ENCODE measurements at places on chromosomes 6 and 20.
A peak's percentile ranks its signal among the peaks of the same experiment; 100 is the strongest.

DNA sequence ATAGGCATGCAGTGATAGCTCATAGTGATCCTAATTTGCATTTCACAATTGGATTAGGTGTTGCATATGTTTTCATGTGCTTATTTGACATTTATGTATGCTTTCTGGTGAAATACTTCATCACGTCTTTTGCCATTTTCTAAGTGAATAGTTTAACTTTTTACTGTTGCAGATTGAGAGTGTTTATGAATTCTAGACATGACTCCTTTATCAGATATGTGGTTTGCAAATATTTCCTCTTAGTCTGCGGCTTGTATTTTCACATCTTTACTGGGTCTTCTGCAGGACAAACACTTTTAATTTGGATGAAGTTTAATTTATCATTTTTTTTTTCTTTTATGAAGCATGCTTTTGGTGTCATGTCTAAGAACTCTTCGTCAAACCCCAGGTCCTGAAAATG is 39.2 kb downstream of the CCN2 start:
- no peak for DNase-seq

DNA sequence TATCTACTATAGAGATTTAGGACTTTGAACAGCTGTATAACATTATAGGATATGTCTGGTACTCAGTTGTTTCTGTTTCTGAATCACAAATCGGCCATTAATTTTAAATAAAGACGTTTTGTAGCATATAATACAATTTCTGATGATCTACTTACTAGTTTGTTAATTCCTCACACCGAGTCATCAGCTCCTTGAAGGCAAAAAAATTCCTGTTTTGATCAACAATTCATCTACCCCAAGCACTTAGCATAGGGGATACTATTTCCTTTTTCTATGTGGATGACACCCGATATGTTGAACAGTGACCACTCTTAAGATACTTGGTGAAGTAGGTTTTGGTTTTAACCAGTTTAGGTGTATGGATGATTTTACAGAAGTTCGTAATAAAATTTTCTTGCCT is 107.3 kb downstream of the NCOA3 start:
- no peak for DNase-seq

- DNase-seq: no peak
These were observed 97.1 kb upstream of the MRPS10 start for GRCh38 chr6:42314571-42315258.

DNA sequence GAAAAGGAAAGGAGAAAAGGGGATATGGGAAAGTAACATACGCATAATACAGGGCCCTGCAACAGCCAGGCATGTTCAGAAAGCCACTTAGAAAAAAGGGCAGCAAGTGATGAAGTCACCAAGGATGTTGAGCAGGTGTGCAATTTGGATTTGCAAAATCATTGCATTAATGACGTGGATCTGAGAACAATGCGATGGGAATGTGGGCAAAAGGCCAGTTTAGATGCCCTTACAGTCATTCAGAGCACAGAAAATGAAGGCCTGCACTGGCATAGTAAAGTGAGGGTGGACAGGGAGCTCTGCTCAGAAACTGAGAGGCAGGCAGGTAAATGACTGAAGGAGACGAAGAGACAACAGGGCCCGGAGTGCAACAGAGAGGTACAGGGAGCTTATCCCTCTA is 123.7 kb upstream of the NHSL1 start:
- DNase-seq: peak; percentile 19

- DNase-seq: no peak
These were observed 205.5 kb downstream of the TFAP2B start for GRCh38 chr6:51024126-51024525.

- no peak for DNase-seq
These were observed 136.2 kb upstream of the INSM1 start for GRCh38 chr20:20231528-20232298.

- DNase-seq: no peak
These were observed 334.8 kb downstream of the NRN1 start for GRCh38 chr6:5671601-5672559.

GRCh38 chr6:13360671-13361540 is 32.6 kb upstream of the TBC1D7 start:
- DNase-seq: no peak

DNA sequence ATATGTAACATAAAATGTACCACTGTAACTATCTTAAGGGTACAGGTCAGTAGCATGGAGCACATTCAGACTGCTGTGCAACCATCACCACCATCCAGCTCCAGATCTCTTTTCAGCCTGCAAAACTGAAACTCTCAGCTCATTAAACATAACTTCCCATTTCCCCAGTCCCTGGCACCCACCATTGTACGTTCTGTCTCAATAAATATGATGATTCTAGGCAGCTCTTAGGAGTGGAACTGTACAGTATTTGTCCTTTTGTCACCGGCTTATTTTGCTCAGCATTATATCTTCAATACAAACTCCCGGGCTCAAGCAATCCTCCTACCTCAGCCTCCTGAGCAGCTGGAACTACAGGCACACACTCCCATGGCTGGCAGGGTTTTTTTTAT is 1.5 kb downstream of the ZC3H12D start:
- no peak for DNase-seq

DNA sequence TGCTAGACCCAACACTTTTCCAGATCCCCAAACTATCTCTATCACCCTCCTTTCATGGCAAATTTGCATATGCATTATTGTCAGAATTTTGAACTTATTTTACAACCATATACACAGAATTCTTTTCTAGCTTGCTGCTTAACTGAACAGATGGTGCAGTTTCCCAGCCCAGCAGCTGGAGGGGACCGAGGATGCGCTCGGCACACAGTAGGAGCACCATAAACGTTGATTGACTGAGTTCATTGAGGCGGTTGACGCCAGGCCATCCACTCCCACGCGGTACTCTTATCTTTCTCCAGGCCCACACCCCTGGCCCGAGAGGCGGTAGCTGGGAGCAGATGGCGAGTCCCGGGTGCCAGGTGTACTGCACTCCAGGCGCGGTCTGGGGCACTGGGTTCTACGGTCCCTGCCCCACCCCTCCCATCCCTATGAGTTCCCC is 6.8 kb upstream of the SOX4 start:
- DNase-seq: no peak

GRCh38 chr6:84921891-84922290 is 157.5 kb upstream of the TBX18 start:
- no peak for DNase-seq

GRCh38 chr20:50115041-50115512 is 2.1 kb upstream of the UBE2V1 start:
- no peak for DNase-seq

DNA sequence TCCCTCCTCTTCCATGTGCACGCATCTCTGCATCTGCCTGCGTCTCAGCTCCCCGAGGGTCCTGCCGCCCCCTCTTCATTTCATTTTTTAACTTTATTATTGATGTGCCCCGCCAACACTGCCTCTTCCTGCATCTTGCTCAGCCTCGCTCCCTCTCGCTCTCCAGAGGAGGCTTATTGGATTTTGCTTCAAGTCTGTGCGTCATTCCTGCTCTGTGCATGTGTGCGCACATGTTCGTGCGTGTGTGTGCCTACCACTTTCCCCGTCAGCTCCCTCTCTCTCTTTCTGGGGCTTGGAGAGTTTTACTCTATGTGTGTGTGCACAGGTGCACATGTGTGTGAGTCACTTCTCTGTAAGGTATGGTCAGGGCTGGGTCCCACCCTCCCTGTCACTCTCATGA is 71.8 kb upstream of the NNAT start:
- no peak for DNase-seq

GRCh38 chr6:92559003-92559402 is 860.4 kb downstream of the EPHA7 start:
- DNase-seq: no peak

GRCh38 chr6:88513471-88513870 is 347.3 kb upstream of the CNR1 start:
- no peak for DNase-seq

- no peak for DNase-seq
These were observed 68.3 kb upstream of the TNFRSF21 start for GRCh38 chr6:47377971-47378370.

DNA sequence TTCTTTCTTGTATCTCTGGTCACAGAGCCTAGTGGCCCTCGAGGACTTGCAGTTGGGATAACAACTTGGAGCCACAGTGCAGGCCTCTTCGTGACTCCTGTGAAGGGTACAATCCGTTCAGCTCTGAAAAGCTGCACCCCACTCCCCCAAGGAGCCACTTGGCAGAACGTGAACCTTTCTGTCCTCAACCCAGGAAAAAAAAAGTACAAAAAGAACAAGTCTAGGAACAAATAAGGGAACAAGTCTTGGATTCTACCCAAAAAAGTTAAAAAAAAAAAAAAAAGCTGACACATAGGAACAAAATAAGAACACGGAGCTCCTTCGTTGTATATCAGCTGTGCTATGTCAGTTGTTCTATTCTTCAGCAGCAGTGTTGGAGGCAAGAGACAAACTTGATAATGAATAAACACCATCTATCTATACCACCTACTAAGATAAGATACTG is 77.9 kb upstream of the TULP1 start:
- DNase-seq: no peak

DNA sequence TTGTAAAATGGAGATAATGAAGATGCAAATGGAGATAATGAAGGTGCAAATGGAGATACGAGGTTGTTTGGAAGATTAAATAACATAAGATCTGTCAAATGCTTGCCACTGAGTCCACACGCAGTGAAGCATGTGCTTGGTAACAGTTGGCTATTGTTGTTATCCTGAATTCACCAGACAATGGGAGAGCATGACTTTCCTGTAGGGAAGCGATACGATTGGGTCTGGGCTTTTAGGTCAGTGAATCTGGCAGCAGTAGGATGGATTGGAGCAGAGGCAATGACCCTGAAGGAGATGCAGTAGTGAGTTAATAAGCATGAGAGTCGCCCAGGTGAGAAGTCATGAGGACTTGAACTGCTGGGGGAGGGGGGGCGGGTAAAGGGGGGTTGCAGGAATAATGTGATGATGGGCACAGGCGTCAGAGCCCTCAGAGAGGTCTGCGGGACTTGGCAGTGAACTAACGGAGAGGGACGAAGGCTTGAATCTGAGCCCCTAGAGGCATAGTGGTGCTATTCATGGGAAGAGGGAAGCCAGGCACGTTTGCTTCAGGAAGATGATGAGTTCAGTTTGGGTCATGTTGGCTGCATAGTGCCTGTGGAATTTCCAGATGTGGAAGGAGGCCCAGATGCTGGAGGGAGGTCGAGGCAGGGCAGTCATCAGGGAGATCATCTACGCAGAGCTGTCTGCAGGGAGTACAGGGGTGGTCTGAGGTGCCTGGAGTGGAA is 55.4 kb downstream of the ZDHHC14 start:
- no peak for DNase-seq

GRCh38 chr6:16498237-16498636 is 259.9 kb downstream of the GMPR start:
- no peak for DNase-seq

GRCh38 chr6:121965739-121966138 is 433.7 kb upstream of the HSF2 start:
- no peak for DNase-seq

- DNase-seq: no peak
These were observed 44.3 kb downstream of the KCNS1 start for GRCh38 chr20:45056473-45057173.

GRCh38 chr6:109897561-109898080 is 80.5 kb upstream of the GPR6 start:
- DNase-seq: no peak

DNA sequence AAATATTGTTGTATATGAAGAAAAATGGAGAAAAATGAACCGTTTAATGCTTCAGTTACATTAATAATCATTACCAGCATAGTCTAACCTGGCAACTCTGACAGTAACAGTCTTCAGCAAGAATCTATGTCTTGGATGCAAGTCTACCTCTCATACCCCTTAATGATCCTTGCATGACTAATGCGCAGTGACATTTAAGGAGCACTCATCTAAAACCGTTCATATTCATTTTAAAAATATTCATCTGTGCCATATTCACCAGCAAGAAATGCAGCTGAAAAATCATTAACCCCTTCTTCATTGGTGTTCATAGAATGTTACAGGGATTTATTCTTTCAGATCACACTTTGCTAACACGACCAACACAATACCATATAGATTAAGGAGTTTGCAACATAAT is 227.2 kb upstream of the ASCC3 start:
- DNase-seq: no peak

- DNase-seq: no peak
These were observed 196.3 kb upstream of the UST start for GRCh38 chr6:148550569-148550968.
